ENCODE measurements at places on chromosomes 2 and 18.

DNA sequence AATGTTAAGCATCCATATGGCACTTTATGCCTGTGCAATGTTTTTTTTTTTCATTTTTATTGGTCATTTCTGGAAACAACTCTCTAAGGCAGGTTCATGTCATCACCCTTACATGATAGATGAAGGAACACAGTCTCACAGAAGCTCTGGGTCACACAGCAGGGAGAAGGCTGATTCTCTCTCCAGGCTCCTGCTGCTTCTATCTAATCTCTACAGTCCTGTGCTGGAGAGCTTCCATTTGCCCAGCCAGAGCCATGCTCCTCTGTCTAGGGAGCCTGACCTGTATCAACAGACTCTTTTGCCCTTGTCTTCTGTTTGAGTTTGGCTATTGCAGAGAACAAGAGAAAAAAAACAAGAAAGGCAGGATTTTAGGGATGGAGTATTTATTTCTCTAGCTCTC, 584.8 kb downstream of the MBD2 start:
- no peak for DNase-seq

- no peak for DNase-seq
These were observed 234.9 kb downstream of the BCL11A start for GRCh38 chr2:60318544-60318943.

GRCh38 chr18:68484241-68484640, 230.7 kb downstream of the TMX3 start:
- no peak for DNase-seq

DNA sequence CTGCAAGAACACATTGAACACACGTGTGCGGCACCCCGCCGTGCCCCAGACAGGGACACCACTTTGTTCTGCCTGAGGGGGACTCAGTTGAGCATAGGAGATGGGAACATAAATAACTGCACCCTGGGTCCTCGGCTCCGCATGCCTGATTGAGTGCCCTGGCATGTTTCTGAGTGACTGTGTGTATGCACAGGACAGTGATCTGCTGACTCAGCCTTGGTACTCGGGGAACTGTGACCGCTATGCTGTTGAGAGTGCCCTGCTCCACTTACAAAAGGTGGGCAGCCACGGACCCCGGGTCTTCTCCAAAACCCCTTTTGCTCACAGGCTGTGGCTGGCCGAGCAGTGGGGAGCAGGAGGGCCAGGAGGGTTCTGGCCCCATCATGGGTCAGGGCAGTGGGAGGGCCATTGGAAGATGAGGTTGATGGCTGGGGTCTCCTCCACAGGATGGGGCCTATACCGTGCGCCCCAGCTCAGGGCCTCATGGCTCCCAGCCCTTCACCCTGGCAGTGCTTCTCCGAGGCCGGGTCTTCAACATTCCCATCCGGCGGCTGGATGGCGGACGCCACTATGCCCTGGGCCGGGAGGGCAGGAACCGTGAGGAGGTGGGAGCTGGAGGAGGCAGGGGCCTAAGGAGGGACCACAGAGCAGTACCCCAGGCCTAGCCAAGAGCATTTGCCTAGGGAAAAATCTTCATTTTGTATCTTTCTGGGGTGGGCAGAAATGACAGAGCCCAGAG, 16.9 kb downstream of the SH2D6 start:
- no peak for DNase-seq

GRCh38 chr2:199933466-199933865, 21.8 kb downstream of the TYW5 start:
- DNase-seq: no peak

DNA sequence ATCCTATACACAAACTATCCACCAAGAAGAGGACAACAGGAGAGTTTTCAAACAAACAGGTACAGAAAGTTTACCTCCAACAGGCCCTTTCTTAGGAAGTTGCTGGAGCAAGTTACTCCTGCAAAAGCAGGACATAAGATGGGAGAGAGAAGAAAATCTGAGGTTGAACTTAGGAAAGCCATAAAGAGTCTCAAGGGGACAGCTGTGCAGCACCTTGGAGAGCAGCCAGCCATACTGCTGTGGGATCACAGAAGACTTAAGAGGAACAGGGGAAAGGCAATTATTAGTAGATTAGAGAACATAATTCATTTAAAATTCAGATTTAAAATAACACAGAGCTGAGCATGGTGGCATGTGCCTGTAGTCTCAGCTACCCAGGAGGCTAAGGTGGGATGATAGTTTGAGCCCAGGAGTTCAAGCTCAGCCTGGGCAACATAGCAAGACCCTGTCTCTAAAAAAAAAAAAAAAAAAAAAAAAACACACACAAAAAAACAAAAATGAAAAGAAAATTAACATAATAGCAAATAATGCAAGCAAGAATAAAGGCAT, 148.1 kb upstream of the SIX3 start:
- DNase-seq: no peak

DNA sequence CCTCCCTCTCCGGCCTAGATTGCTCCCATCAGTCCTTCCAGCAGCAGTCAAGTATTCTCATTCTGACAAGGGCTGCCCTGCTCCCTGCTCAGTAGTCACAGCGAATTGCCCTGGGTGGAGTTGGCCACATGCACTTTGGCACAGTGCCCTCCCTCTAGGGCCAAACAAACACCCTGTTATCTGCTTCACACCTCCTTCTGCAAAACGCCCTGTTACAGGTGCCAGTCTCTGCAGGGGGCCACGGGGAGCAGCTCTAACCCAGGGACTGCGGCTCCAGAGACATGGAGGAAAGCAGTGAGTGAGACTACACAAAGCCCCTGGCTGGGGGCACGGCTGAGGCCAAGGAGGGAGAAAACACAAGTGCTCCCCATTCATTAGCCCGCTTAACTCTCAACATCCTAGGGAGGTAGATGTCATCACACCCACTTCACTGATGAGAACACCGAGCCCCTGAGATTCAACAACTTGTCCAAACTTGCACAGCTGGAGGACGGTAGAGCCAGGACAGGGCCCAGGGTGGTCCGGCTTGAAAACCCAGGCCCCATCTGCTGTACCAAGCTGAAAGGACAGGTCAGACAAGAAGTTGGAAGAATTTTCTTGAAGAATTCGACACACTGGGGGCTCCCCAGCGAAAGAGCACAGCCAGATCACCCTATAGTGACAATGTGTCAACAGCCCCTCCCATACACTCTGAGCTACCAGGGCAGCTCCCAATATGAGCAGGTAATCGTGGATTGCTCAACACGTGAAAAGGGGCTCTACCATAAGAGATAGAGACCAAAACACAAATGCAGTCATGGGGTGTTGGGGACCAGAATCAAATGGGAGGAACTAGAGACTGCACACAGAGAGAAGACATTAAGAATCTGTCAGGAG, 8.7 kb upstream of the TFCP2L1 start:
- no peak for DNase-seq

DNA sequence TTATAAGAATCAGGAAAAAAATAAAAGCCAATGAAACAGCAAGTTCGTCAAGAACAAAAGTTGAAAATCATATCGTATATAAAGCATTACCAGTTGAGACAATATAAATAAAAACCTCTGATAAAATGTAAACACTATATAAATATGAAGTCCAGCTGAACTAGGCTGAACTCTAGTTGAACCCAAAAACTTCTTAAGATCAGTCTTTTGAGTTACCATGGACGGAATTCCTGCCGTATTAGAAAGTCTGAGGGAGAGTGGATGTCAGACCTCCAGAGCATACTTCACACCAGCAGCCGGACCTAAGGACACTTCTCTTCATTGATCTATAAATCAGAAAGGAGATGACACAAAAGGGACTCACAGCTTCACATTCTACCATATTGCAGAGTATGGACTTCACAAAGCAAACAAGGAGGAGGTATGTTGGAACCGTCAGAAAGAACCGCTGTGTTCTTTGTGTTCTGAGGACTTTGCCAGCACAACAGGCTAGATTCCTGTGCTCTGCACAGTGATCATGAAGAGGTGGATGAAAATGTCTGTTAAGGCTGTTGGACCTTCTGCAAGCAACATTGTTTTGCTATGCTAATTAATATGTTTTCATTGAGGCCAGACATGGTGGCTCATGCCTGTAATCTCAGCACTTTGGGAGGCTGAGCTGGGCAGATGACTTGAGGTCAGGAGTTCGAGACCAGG, 67.2 kb upstream of the SP5 start:
- no peak for DNase-seq

DNA sequence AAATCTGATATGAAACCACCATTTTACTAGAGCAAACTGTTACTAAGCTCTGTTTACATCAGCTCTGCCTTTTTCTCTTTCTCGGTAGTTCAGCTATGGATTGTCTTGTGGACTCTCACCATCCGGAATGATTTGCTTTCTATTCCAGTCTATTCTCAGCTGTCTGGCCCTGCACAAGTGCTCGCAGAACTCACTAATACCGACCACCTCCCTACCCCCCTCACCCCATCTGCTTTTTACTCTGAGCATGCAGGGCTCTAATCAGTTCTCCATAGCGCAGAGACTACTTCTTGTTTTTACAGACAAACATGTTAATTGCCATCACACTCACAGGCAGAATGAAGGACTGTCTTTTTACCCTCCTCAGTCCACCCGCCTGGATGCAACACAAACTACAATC, 180.7 kb upstream of the POU3F3 start:
- DNase-seq: no peak

GRCh38 chr2:120699292-120699691, 36.4 kb upstream of the GLI2 start:
- no peak for DNase-seq

DNA sequence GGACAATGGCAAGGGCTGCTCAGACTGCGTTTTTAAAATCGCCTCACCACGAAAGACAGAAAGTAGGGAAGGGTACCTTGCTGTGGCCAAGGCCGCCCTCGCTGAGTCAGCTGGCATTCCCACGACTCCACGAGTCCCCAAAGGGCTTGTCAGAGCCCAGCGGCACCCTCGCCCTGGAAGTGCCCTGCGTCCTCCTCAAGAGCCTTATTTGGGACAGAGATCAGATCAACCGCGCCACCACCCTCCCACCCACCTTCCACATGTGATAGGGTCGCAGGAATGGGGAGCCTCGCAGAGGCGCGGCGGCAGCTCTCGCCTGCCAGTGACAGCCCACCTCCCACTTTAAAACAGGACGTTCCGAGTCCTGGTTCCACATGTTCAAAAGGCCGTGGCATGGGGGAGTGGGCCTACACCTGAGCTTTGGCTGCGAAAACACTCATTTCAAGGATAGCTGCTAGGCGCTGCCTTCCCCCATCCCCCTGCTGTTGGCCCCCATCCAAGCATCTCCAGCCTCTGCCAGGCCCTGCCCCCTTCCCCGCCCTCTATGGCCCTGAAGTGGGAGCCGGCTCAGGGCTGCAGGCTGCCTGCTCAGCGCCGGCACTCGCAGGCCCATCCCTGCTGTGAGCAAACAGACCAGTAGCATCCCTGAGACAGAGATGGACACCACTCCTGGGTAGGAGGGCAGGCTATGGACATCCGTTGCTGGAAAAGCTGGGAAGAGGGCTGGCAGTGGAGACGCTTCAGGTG, 38.1 kb upstream of the ARHGEF4 start:
- no peak for DNase-seq

Measured in CD4-positive, alpha-beta memory T cell (primary cell).